ENCODE measurements at places on chromosomes 6 and 20.
A peak's percentile ranks its signal among the peaks of the same experiment; 100 is the strongest.

- no peak for DNase-seq
Observed at GRCh38 chr6:39587080-39587479, 138.1 kb downstream of the KIF6 start.

GRCh38 chr6:104952911-104953399 is 4.0 kb upstream of the LIN28B start:
- no peak for DNase-seq

GRCh38 chr6:53931086-53931485 is 136.3 kb downstream of the LRRC1 start:
- DNase-seq, result no peak

GRCh38 chr6:169232507-169232931 is 21.1 kb downstream of the THBS2 start:
- no peak for DNase-seq

DNA sequence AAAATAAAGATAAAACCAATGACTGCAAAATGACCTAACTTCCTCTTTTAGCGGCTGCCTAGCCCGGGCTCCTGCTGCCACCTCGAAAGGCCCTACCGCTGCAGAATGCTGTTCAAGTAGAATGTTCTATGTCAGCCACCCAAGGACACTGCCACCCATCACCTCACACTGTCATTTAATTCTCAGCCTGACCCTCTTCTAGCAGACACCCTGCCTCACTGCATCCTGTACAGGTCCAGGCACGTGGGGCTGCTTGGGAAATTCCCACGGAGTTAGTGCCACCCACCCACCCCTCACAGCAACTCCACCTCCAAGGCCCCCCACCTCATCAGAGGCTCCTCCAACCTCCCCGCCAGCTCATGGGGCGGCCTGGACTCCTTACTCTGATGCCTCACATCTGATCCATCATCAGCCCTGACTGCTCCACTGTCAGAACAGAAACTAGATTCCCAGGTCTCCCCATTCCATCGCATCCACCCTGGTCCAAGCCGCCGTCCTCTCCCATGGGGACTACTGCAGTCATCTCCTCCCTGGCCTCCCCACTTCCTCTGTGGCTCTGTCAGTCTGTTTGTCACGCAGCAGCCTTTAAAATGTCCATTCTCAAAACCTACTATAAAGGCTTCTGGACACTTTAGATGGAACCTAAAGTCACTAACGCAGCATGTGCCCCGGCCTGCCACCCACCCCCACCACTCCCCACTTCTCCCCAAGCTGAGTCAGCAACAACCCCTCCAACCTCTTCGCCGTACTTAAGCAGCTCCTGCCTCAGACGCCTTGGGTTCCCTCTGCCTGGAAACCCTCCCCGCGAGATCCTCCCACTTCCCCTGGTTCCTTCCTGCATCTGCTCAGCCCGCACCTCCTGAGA is 17.0 kb downstream of the NFATC2 start:
- DNase-seq, result no peak

DNA sequence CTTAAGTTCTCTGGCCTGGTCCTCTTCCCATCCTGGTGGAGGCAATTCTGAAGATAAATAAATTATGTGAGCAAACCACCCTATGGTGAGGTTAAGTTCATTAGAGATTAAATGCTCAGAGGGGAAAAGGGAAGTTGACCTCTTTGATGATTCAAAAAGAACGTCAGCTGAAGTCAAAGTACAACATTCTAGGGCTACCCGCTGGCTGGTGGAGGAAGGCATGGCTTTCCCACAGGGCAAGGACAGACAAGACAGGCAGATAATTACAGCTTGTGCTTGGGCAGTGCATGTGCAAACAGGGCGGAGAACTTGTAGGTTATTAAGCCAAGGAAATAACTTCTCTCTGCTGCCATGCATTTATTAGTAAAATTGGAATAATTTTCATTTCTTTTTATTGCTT is 91.0 kb upstream of the SLC24A3 start:
- no peak for DNase-seq

- DNase-seq, result no peak
Observed at GRCh38 chr6:145034664-145035063, 700.7 kb downstream of the EPM2A start.

DNA sequence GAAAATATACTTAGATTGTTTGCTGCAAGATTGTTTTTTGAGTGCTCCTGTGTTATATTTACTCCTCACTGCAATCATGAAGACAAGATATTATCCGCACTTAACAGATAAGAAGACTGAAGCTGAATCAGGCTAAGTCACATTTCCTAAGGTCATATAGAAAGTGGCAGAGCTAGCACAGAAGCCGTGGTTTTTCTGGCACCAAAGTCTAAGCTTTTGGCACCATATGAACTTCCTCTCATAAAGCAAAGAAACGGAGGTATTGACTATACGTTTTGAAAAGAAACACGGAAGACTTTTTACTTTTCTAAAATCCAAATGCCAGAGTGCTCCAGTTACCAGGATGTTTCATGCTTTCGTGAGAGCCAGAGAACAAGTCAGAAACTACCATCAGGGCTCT is 9.3 kb upstream of the DTD1 start:
- DNase-seq, result no peak

- peak; percentile 7 for DNase-seq
Observed at GRCh38 chr6:64062960-64063683, 427.5 kb downstream of the PHF3 start.

- DNase-seq, result no peak
Observed at GRCh38 chr6:113982055-113982550, 11.2 kb upstream of the HDAC2 start.

DNA sequence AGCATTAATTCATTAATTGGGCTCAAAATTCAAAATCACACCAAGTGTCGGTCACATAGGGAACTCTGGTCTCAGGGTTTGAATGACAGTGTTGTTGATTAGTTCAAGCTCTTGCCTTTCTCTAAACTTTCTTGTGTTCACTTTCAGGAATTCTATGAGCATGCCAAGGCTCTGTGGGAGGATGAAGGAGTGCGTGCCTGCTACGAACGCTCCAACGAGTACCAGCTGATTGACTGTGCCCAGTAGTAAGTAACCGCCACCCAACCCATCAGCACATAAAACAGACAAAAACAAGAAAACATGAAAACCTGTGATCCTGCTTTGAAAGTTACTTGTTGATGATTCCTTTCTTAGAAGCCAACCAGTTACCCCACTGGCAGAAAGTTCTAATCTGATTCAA is 52.7 kb downstream of the GNAS start:
- DNase-seq, result no peak

DNA sequence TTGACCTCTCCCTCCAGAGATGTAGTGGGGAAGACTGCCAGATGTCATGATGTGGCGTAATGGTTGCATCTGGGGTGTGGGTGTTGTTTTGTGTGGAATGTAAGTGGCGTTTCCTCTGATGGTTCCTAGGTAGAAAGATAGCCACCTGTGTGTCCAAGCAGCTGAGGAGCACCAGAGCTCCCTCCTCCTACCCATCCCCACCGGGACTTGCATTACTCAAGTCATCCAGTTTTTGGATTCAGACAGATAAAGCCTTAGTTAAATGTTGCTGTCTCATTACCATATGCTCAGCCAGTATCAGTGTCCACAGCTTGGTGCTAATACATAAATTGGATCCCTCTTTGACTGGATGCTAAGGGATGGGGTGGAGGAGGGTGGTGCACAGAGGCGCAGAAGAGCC is 282.3 kb downstream of the TBC1D7 start:
- DNase-seq, result no peak

DNA sequence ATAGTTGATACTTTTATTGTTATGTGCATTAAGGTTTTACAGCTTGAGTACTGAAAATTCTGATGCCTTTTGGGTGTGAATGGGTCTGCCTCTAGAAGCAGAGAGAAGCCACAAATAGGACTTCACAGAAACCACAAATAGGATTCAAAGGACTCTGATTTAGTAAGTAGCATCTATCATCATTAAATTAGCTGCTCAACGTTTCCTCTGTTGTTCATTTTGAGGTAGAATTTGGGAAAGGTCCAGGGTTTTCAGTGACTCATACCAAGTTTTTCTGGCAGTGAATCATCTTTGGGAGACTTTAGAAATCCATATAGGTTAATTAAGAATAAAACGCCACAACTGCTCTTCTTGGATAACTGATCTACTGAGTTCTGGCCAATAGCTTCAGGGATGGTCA is 105.1 kb downstream of the PHF3 start:
- peak; percentile 79 for DNase-seq

GRCh38 chr6:96611342-96611991 is 48.5 kb downstream of the FHL5 start:
- DNase-seq, result no peak

GRCh38 chr6:164640956-164641355 is 668.4 kb downstream of the C6orf118 start:
- DNase-seq, result no peak

DNA sequence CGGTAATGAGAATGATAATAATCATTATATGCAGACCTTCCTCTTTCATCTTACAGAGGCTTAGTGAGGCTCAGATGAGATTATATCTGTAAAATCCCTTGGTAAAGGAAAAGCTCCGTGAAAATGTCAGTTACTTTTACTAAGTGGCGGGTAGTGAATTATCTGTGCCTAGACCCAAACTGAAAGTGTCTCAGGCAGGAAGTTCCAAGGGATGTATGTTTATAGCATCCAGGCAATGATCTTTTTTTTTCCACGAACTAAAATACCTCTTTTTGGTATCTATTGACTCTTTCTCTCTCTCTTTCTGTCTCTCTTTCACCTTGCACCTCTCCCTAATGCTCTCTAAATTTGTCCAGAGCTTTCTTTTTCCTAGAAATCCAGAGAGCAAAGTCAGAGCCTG is 5.0 kb downstream of the TCF21 start:
- no peak for DNase-seq

- no peak for DNase-seq
Observed at GRCh38 chr6:101585501-101585900, 192.0 kb downstream of the GRIK2 start.

- DNase-seq, result no peak
Observed at GRCh38 chr6:143542888-143543287, 31.4 kb upstream of the FUCA2 start.

- peak; percentile 29 for DNase-seq
Observed at GRCh38 chr20:48139262-48140041, 354.2 kb upstream of the SULF2 start.

GRCh38 chr20:64044484-64045247 is 4.8 kb downstream of the SOX18 start:
- DNase-seq, result peak; percentile 57

DNA sequence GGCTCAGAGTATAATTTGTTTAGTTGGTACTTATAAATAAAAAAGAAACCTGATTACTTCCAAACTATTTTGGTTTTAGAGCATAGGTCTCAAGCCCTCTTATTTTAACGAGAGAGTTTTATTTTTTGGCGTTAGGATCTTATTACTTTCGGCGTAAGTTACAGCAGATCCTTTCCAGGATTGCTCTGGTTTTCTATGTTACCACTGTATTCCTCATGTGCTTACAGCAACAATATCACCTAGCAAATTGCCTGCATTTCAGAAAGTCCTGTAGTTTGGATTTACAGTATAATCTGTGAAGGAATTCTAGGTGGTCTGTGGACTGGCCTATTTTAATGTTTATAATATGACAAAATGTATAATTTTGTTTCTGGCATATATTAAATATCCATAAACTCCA is 54.1 kb downstream of the TRMT11 start:
- DNase-seq, result no peak

DNA sequence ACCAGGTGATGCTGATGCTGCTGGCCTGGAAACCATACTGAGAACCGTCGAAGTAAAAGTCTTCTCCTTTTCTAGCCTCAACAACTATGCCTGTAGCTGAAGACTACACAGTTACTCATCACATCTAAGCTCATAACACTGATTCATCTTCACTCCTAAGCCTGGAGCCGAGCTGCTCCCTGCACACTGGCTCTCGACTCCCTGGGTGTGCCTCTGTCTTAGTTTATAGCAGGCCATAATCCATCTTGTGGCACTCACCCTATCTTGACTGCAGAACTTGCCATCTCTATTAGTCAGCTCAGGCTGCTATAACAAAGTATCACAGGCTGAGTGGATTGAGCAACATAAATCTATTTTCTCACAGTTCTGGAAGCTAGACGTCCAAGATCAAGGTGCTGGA is 191.0 kb downstream of the UNC5CL start:
- no peak for DNase-seq

GRCh38 chr6:63935732-63936131 is 300.1 kb downstream of the PHF3 start:
- no peak for DNase-seq

GRCh38 chr6:128720891-128721290 is 162.0 kb upstream of the LAMA2 start:
- DNase-seq, result no peak

GRCh38 chr20:15100506-15101160 is 763.2 kb upstream of the FLRT3 start:
- no peak for DNase-seq

DNA sequence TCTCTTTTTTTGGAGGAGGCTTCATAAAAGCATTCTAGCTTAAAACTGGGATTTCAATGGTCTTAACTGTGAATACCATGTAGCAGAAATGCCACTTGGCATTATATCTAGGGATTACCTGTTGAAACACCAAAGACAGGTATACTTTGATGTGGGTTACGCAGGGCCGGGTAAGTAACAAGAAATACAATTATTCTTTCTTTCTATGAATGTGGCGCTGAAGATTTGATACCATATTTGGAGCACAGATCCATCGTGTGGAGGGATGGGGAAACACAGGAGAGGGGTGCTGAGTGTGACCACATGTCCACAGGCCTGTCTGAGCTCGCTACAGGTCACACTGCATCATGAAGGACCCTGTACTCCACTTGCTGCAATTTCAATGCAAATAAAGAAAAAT is 257.8 kb downstream of the GMPR start:
- DNase-seq, result no peak
